SK-N-SH (cell line): ENCODE measurements at places on chromosomes 1 and 21. TPM values are rescaled to one million over a fixed set of nuclear protein-coding genes. Genes with fewer than 3 reads are reported as not detected.

Gene MROH7
- 0.51 and 0.52 TPM in 2 replicates for polyA plus RNA-seq

Gene NECTIN4
- polyA plus RNA-seq, result 0.59 and 1.9 TPM in 2 replicates

Gene RPL11
- polyA plus RNA-seq, result 2,231 and 2,255 TPM in 2 replicates

Gene AIRE
- not detected in 2 replicates for polyA plus RNA-seq

Gene S100A12
- not detected in 2 replicates for polyA plus RNA-seq
